Testis (tissue), 5 donors: ENCODE measurements at places on chromosomes 13 and 19.

DNA sequence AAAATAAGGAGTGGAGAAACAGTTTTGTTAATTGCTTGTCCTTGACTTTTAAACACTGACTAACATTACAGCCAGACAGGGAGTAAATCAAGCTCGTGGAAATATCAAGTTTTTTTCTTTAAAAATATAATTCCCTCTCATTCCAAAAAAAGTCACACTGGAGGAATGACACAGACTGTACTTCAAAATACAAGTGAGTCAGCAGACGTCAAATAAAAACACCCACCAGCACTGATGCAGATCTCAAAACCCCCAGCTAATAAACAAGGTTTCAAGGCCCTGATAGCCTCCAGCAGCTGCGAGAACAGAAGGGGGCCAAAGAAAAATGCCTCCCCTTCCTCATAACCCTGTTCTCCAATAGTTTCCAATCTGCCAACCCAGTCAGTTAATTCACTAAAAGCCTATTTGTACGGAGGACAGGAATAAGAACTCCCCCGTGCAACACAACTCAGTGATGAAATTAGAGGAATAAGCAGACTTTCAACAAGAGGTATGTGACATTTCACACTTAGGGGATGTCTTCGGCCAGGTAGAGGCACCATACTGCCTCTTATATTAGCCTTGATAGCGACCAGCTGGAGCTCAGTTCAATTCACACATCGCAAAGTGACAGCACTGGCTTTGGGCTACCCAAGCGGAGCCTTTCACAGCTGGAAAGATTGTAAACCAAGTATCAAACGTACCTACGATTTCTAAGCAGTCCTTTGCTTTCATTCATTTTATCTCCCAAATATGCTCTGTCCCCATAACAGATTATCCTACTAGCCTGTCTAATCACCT is 561.0 kb upstream of the KLF12 start:
- no peak for DNase-seq

GRCh38 chr13:41326661-41327060 is 15.6 kb downstream of the NAA16 start:
- no peak for DNase-seq

DNA sequence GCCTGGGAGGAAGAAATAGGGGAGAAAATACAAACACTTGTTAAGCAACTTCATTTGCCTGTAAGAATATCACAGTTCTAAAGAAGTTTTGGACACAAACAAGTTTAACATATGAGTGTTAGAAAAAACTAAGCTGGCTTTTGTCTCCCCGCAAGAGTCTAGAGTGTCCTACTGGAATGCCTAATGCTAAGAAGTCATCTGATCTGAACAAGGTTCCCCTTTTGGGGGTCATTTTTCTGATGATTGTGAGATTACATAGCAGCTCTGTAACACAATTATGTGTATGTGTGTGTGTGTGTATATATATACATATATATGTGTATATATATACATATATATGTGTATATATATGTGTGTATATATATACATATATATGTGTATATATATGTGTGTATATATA is 12.7 kb downstream of the DNMT1 start:
- DNase-seq = no peak

GRCh38 chr19:39967561-39967960 is 3.4 kb upstream of the PSMC4 start:
- DNase-seq = no peak

DNA sequence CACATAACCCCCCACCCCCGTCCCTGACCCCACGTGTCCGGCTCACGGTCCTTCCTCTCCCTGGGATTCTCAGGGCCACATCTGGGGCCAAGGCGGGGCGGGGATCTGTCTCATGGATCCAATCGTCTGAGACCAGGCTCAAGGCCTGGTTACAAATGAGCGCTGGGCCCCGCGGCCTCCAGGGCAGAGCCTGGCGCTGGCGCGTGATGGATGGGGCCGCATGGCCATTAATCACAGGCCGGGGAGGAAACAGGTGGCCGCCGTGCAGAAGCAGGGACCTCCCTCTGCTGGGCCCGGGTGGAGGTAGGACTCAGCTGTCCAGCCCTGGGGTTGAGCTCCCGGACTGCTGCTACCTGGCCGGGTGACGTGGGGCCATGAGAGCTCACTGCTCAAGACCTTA is 5.8 kb upstream of the TLE5 start:
- no peak for DNase-seq

DNA sequence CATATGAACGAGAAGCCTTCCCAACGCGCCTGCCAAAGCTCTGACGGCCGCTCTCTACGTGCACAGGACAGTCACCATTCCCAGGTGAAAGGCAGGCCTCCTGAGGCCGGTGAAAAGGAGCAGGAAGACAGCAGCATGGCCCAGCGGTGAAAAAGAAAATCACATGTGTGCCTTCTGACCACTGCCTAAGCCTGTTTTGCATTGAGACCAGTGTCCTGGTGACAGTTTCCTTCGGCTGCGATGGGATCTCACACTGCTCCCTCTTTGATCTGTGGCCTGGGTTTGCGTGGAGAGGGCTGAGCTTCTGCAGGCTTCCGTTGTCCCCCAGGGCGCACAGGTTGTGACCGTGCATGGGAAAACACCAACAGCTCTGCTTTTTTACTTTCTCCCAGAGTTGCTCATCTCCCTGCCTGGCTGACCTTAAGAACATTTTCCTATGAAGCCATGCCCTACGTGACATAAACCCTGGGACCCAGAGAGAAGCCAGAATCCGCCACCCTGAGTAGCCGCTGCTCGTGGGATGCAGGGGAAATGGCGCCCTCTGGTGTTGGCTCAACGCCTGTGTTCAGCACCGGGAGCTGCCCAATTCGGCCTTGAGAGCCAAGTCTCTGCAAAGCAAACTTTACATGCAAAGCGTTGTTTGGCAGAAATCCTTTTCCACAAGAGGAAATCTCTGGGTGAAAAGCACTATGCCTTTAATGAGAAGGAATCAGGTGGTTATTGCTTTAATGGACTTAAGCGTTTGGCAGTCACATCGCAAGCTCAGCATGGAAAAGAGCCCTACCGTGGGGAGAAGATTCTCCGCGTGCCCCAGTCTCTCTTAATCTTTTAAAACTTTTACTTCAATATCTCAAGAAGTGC is 112.2 kb upstream of the GPR12 start:
- DNase-seq = peak; percentile 88

- no peak for DNase-seq
Observed at GRCh38 chr19:39512988-39513387, 2.0 kb upstream of the SELENOV start.

DNA sequence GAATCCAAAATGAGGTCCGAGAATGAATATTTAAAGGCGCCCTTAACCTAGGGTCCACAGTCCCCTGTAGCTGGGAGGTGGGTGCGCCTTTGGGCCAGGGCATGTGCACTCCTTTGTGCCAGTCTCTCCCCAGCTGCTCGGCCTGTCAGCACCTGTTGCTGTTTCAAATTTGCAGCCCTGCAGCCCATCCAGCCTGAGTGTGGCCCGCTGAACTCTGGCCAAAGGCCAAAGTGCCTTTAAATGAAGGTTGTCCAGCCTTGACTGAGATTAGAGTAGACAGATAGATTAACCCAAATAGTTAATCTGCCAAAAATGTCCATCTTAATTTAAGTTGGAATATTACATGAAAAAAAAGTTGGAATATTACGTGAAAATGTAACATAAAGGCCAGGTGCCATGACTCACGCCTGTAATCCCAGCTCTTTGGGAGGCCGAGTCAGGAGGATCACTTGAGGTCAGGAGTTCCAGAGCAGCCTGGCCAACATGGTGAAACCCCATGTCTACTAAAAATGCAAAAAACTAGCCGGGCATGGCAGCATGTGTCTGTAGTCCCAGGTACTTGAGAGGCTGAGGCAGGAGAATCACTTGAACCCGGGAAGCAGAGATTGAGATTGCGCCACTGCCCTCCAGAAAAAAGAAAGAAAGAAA is 25.3 kb downstream of the TPT1 start:
- no peak for DNase-seq

GRCh38 chr19:7063764-7064418 is 5.4 kb upstream of the MBD3L3 start:
- no peak for DNase-seq
